ENCODE measurements at places on chromosomes 16 and 17.
A peak's percentile ranks its signal among the peaks of the same experiment; 100 is the strongest.

DNA sequence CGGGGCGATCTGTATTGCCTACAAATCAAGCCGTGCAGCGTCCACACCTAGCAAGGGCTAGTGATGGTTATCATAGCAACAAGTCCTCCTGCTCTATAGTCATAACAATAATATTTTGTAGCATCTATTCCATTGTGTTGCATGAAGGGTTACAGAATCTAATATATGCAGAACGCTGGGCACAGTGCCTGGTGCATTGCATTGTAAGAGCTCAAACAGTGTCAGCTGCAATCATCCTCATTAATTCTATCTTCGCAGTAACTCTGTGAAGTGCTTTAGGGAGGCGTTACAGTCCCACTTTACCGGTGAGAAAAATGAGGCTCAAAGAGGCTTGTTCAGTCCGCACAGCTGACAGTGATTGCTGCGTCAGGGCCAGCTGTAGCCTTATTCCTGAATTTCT lies 149.4 kb downstream of the RBFOX1 start:
- DNase-seq = no peak

GRCh38 chr17:76506408-76507345 lies 5.5 kb upstream of the RHBDF2 start:
- peak; percentile 61 for DNase-seq

DNA sequence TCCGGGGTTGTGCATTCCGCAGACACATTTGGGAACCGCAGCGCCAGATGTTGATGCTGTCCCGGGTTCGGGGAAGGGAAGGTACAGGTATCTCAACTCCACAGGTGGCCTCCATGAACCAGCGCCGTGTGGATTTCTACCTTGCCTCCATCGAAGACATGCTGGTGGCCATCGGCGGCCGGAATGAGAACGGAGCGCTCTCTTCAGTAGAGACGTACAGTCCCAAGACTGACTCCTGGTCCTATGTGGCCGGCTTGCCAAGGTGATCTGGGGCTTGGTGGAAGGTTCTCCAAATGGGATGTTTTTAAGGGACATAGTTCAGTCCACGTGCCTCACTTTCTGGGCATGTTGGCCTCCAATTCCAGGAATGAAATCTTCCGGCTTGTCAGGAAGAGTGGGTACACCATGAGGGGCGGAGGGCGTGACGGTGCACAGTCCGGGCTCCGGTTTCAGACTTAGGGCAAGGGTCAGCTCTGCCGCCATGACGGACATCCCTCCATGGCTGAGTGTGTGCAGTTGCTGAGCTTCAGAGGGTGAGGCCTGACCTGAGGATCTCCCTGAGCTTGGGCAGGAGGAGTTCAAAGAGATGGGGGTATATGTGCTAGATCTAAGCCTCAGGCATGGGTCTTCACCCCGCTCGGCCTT lies 11.5 kb downstream of the KLHL36 start:
- no peak for DNase-seq

GRCh38 chr17:10756619-10757018 lies 26.8 kb upstream of the TMEM220 start:
- no peak for DNase-seq

DNA sequence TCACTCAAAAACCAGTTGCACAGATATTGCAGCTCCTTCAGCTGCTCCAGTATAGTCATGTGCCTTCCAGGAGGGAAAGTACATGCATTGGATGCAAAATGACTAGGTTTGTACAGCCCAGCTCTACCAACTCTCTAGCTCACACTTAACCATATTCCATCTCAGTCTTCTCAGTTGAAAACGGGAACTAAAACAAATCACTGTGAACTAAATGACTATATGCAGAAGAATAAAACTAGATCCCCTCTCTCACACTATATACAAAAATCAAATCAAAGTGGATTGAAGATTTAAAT lies 24.9 kb downstream of the DCUN1D3 start:
- DNase-seq = no peak

DNA sequence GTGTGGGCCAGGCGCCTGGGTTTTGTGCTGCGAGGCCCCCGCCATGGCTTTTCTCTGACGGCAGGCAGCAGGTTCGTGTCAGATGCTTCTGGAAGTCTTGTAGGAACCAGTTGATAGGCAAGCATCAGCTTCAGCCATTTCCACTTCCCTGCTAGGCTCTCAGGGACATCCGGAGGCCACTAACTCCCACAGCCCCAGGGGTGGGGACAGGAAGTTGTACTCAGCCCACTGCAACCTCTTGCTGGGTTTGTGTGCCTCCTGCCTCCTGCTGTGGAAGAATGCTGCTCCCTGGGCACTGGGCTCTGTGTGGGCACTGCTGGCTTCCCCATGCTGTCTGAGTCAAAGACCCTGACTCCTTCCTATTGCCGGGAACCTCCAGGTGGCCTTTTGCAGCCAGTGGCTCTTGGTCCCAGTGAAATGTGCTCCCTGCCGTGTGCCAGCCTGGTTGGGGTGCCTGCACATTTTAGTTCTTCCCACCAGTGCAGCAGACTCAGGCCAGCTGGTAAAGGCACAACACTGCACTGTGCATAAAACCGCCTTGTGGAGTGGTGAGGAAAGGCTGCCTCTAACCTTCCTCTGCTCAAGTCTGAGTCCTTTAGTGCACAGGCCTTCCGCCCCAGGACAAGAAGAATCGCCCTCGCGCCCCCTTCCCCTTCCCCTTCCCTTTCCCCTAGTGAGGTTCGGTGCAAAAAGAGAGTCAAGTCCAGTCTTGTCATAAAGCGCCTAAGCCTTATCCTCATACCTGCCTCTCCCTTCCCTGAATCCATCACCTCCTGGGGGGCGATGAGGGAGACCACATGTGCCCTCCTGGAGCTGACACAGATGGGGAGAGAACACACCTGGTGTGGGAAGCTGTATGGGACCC lies 16.6 kb downstream of the LDHD start:
- DNase-seq = no peak

GRCh38 chr17:65121368-65121767 lies 15.8 kb upstream of the RGS9 start:
- DNase-seq = no peak

DNA sequence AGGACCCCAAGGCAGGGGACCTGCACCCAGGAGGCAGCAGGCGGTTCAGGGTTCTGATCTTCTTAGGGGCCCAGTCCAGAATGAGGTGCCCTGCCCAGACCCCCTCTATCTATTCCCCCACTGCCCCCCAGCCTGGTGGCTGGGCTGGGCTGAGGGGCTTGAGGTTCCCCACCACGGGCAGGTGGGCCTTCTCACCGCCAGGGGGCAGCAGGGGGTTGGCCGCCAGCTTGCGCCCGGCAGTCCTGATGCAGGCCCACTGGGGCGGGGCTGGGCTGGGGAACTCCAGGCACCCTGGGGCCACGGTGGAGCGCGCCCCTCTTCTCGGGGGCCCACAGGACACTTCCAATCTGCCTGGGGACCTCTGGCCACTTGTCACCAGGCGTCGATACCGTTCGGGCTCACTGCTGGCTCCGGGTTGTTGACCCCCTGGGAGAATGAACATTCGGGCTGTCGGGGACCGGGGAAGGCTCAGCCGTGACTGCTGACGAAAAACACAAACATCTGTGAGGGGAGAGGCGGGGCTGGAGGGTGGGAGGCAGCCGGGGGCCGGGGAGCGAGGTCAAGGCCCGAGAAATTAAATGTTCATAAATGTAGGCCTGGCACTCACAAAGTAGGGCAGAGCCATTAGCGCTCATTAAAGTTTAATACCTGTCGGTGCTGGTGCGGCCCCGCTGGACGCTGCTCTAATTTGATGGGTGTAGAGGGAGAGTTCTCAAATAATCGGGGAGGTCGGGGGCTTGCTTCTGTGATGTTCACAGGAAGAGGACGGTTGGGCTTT lies 219.3 kb upstream of the GSE1 start:
- peak; percentile 86 for DNase-seq

DNA sequence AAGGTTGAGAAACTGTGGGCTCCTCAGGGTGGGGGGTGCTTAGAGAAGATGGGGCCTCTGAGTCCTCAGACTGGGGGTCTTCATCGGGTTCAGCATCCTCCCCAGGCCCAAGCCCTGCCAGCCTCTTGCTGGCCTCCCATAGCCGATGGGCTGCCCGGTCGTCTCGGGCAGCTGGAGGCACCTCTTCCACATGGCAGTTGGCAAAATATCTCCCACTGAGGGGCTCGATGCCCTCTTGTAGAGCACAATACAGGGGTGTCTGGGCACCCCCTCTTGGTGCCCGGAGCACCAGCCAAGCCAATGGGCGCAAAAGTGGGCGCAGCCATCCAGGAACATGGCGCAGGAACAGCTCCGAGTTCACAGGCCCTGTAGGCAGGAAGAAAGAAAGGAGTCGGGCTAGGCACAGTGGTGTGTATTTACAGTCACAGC lies 1.0 kb upstream of the FLOT2 start:
- no peak for DNase-seq

GRCh38 chr17:78737332-78737731 lies 44.7 kb downstream of the CYTH1 start:
- DNase-seq = no peak

GRCh38 chr16:3485821-3486505 lies 9.3 kb downstream of the C16orf90 start:
- no peak for DNase-seq

GRCh38 chr16:82059161-82059982 lies 24.3 kb downstream of the HSD17B2 start:
- DNase-seq = no peak

GRCh38 chr17:6476076-6476809 lies 32.0 kb downstream of the PIMREG start:
- no peak for DNase-seq

DNA sequence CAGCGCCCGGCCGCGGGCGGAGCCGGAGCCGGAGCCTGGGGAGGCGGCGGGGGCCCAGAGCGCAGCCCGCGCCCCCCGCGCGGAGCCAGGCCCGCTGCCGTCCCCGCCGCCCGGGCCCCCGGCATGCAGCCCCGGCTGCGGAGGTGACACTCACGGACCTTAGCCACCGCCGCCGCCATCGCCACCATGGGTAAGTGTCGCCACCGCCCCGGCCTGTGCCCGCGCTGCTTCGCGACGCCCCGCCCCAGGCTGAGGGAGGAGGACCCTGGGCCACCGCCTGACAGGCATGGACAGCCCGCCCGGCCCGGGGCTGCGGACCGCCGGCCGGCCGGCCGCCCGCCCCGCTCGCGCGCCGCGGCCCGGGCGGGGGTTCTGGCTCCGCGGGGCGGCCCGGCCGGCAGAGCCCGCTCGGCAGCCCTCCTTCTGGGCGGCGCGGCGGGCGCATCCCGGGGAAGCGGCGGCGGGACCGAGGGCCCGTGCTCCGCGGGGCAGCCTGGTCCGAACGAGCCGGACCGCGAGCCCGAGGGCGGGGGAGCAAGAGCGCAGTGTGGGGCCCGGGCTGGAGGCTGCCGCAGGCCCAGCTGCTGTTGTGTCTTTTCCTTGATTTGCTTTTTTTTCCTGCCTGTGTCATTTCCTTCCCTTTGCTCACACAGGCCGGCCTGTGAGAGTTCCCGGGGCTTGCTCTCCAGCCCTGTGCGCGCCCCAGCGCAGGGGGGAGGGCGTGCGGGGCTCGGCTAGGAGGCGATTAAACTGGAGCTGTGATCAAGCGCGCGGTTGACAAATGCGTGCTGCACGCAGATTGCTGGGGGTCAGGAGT lies 565 bp downstream of the MAP3K3 start:
- peak; percentile 47 for DNase-seq

All from NCI-H2171 (cell line).